Fibroblast of skin of abdomen (primary cell): ENCODE measurements at places on chromosomes 2 and 18.
A peak's percentile ranks its signal among the peaks of the same experiment; 100 is the strongest.

- DNase-seq: no peak
Measured at GRCh38 chr2:28430377-28430765, 37.7 kb downstream of the FOSL2 start.

GRCh38 chr2:73117441-73117840 is 4.7 kb upstream of the RAB11FIP5 start:
- DNase-seq: peak; percentile 16

- DNase-seq: no peak
Measured at GRCh38 chr2:101714118-101714517, 16.6 kb downstream of the MAP4K4 start.

GRCh38 chr2:8312861-8313830 is 368.7 kb upstream of the ID2 start:
- peak; percentile 15 for DNase-seq

GRCh38 chr2:167440382-167440781 is 552.1 kb downstream of the XIRP2 start:
- no peak for DNase-seq

DNA sequence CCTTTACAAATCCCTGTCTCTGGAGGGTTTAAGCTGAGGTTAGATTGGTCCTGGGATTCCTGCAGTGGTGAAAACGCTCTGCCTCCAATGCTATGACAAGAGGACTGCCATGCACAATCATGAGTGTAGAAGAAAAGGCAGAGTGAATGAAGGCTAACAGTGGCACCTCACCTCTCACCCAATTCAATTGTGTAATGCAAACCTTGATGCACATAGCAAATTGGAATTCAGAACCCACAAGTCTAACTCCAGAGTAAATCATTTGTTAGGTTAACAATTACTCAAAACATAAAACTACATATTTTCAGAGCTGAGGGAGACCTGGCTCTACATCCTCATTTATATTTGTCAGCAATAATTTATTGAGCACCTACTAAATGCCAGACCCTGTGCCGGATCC is 1.8 kb downstream of the TGFBRAP1 start:
- no peak for DNase-seq

- peak; percentile 4 for DNase-seq
Measured at GRCh38 chr2:56801214-56801613, 617.4 kb downstream of the CCDC85A start.

DNA sequence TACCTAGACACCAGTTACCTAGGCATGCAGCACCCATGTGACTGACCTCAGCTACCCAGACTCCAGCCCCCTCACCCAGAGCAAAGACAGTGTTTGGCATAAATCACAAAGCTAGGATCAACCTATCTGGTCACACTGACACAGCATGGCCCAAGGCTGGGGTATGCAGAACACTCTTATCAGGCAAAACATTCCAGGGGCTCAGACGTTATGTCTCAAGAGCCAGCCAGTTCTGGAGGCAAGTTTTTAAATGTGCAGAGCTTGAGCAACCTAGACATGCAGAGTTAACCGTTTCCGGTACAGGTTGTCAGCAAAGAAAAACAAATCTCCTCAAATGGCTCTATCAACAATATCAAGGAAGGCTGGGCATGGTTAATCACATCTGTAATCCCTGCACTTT is 92.8 kb downstream of the AP1S3 start:
- DNase-seq: peak; percentile 50

DNA sequence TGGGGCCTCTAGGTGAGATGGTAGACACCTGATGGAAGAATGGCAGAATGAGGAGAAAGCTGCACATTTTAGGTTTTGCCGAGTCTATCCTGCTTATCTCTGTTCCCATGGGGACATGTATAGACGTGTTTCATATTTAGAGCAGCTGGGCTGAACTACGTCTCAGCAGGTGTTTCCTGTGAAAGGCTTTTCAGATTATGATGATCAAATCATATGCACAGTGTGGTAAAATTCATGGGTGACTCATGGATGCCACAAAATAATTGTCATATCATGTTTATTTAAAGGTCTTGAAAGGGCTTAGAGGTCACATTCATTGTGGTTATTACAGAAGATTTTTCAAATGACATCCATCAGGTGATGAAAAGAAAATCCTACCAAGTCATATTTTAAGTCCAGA is 90.5 kb downstream of the ICOS start:
- DNase-seq: peak; percentile 14

- DNase-seq: no peak
Measured at GRCh38 chr18:55544014-55544413, 44.0 kb downstream of the TCF4 start.

DNA sequence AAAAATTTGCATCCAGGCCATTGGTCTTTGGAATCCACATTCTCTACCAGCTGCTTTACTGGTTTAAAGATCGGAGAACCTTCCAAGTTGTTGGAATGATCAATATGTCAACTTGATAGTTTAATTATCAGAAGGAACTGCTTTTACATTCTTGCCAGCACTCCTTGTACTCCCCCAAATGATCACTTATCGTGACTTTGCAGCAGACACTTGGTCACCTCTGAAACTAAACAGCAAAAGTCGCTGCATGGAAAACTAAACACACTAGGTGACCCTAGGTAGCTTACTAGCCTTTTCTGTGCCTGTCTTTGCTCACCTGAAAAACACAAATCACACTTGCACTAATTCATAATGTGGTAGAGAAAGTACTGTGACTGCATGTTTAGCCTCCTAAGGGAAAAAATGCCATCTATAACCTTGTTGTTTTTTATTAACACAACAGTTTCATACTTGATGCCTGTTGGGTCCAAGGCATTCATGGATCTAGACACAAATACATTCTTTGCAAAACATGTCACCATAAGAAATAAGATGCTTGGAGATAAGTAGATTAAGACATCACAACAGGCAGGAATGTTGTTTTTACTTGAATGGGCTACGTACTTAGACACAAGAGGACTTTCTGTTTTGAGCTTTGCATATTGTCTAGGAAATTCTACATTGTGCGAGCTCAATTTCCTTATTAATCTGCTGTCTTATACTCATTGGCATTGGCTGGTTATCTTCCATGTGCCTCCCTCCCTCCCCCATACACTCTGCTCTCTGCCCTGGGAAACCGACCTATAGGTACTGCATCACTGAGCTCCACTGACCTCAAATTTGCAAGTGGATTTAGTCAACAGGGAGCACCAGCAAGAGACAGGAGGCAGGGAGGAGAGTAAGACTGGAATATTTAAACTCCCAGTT is 219.1 kb upstream of the STK17B start:
- no peak for DNase-seq

GRCh38 chr2:100242891-100243619 is 79.2 kb downstream of the LONRF2 start:
- DNase-seq: peak; percentile 66

GRCh38 chr2:111035830-111036441 is 84.8 kb upstream of the BCL2L11 start:
- no peak for DNase-seq

DNA sequence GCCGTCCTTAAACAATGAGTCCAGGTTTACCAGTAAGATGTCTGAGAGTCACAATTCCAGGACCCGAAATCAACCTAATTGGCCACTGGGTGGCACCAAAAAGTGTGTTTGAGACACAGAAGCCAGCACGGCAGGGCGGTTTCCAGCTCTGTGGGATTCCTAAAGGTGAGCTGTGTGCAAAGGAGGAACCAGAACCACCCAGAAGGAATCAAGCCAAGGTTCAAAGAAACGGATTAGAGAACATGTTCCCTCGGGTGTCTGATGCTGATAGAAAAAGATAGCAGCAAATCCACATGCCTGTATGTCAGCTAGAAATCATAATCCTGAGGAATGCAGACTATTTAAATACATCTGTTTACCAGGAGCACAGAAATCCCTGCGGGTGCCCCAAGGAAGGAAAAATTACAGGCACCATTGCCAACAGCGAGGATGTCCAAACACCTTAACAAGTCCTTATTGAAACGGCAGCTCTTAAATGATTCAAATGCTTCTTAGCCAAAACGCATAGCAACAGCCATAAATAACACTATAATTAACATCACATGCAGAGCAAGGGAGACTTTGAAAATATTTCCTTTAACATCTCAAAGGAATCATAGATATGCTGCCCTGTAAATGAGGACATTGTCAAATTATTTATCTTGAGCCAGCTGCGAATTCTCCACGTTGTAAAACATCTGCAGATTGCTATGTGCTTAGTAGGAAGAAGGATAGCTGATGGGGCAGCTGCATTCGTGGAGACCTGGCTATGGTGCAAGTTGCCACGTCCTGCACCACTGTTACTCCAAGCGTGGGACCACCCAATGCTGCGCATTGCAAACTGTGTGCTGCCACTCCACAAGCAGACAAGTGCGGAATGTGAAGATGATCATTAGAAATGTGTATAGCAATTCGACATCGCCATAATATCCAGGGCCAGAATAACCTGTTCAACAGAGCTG is 318.7 kb upstream of the NCKAP5 start:
- peak; percentile 88 for DNase-seq

- DNase-seq: peak; percentile 73
Measured at GRCh38 chr2:27754138-27754588, 17.4 kb upstream of the MRPL33 start.

DNA sequence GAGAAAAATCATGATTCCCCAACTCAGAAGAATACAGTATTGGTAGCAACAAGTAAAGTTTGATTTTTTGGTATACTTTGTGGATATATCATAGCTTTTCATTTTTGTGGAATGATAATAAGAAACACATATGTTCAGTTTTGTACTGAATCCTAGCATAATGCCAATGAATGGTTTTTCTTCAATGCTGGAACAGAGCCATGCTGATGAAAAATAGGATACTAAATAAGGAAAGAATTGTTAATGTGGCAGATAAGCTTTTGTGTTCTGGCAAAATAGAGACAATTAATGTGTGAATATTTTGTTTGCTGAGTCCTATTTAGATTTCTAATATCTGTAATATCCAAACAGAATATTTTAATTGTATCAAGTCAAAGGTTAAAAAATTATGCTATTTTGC is 21.9 kb downstream of the CD28 start:
- DNase-seq: no peak

DNA sequence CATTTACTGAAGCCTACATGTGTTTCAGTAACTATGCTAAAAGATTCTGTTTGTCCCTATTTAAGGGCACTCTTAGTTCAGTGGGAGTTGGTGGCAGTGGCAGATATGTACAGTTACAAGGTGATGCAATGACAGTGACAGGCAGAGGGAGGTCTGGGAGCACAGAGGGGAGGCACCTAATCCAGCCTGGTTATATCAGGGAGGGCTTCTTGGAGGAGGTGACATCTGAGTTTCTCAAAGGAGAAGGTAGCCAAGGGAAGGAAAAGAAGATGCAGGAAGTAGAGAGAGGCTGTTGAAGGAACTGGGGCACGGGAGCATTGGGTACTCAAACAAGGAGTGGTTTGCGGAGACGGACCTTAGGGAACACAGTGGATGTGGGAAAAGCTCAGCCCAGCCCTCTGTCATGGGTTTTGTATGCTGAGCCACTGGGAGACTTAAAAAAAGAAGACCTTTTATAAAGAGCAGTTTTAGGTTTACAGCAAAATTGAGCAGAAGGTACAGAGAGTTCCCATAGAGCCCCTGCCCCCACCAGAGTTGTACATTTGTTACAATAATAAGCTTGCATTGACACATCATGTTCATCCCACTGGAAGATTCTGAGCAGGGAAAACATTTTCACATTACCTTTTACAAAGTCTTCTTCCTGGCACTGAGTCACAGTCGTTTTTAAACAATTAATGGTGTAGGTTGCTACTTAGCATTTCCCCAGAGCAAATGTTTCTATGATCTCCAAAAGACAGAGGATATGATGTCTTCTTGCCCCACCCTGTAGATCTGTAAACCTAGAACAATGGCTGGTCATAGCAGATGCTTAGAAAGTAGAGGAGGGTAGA is 83.0 kb upstream of the TAF1B start:
- no peak for DNase-seq
